ENCODE measurements at places on chromosomes 7 and 10.
A peak's percentile ranks its signal among the peaks of the same experiment; 100 is the strongest.

DNA sequence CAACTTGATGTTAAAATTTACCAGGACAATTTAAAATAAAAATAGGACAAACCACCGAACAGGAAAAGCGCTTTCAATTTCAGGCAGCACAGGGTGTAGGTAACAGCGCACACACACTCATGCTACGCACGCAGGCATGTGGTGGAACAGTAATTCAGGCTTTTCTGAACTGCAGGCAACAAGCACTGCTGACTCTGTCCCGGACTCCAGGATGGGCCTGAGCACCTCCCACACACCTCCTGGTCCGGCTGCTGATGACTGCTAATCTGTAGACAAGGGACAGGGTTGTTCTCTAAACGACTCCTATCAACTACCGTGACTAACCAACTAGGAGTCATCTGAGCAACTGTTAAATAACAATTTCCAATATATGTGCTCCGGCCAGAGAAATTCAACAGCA lies 192.6 kb upstream of the FRMD4A start:
- no peak for DNase-seq

- DNase-seq = no peak
Observed at GRCh38 chr7:40572810-40573465, 438.1 kb downstream of the SUGCT start.

DNA sequence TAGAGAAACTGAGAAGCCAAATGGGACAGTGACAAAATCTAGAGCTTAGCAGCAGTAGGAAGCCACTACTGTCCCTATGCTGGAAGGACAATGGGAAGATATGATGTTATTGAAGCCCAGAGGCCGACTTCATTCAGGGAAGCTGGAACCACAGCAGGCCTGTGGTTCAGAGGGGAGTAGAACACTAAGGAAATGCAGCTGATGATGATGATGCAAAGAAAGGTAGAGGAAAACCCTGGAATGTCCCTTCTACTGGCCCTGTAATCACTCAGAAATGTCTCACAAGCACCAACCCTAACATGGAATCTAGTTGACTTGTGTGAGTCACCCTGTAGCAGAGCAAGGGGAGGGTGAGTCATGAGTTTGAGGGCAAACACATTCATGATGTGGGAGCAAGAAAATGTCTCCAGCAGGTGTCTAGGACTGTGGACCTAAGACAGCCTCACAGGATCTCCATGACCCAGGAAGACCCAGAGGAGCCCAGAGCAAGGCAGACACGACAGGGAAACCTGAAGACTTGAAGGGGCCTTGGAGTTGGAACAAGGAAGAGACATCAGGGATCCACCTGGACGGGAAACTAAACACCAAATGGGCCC lies 37.0 kb upstream of the LRRC17 start:
- peak; percentile 90 for DNase-seq

GRCh38 chr10:33781606-33782395 lies 447.3 kb upstream of the NRP1 start:
- no peak for DNase-seq

DNA sequence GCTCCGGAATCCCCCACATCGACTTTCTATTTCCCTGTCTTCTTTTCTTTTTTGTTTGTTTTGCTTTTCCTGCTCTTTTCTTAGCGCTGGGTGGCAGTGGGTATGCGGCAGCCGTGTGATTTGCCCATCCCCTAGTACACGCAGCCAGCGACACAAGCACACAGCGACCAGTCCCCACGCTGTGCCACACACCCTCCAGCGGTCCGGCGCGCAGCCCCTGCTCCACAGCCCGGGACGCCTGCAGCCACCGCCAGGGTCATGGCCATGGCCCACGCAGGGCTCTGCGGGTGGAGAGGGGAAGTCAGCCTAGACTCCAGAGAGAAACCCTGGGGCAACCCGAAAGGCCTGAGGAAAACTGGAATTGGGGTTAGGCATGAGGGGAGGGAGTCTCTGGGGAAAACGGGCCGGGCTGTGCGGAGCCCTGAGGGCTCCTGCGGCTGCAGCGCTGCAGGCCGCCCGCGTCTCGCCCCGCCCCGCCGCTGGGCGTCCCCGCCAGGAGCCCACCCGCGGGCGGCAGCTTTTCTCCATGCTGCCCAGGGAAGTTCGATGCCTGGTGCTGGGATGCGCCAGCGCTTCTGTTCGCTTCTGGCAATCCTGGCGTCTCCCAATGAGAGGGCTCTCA lies 2.5 kb downstream of the CHRM2 start:
- no peak for DNase-seq

DNA sequence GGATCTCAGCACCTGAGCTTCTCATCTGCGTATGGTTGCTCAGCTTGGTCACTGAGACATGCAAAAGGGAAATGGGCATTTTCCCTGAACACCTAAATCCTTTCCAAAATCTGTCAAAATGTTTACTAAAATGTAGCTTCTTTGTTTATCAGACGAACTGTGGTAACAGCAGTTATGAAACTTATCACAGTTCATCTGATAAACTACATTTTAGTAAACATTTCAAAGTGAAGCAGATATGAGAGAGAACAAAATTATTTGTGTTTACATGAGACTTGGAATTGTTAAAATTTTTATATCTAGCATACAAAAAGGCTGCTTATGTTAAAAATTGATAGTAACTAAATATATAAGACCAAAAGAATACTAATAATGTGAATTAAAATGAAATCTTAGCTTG lies 573.4 kb upstream of the C7orf33 start:
- no peak for DNase-seq

DNA sequence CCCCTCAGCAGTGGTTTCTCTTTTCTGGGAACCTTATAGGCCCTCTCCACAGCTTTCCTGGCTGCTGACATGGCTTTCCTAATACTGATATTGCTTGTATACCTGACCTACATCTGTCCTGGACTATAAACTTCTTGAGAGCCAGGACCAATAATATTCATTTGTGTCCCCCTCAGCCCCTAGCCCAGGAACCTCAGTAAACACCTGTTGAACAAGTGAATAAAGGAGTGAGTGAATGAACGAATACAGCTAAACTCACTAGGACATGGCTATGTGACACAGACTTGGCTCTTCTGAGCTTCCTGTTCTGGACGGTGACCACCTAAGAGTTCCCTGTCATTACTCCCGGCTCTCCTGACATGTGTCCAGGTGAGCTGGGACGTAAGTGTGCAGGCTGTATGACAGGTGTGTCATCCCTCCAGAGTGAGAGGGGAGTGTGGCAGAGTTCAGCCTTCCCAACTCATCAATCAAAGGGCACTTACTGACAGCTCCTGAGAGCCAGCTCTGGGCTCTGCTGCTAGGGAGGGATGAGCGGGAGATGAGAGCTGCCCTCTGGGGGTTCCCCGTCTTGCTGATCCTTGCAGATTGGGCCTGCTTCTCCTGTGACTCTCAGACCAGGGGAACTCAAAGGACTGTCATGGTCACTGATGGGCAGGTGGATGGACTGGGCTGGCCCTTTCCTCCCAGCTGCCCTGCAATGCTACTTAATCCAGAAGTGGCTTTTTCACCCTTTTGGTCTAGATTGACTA lies 84.5 kb downstream of the HIF1AN start:
- no peak for DNase-seq

DNA sequence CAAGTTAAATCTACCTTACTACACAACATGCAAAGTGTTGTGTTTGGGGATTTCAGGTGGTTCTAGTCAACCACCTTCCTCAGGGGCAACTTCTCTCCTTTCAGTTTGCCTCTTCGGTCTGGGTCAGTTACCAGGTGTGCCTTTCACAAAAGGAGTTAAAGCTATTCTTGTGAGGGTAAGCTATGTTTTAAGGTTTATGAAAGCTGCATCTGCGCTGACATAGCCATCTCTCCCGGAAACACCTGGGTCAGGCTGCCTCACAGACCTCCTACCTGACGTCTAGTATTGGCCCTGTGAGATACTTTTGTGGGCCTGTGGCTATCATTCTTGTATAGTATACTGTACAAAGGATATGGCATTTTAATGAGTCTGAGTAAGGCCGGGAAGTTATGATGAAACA lies 67.7 kb upstream of the ITGA8 start:
- no peak for DNase-seq

Data from amniotic stem cell (primary cell).